ENCODE measurements at places on chromosomes 12 and 14.

DNA sequence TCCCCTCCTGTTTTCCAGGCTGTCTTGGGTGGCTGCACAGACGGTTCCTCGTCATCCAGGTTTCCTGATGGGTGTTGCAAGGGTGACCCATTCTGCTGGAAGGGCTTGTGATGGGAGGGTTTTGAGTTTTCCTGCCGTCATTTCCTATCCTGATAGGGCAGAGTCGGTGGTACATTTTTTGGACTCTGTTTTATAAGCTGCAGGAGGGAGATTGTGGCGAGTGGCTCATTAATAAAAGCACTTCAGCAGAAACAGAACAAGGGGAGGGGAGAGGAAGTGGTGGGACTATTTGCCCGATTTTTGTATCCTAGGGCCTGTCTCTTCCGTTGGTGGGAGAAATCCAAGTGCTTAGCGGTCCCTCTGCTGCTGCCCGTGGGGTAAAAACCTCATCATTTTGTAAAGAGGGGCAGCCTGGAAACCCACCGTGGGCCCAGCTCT, 40.0 kb downstream of the TSPAN9 start:
- DNase-seq = peak; percentile 32

DNA sequence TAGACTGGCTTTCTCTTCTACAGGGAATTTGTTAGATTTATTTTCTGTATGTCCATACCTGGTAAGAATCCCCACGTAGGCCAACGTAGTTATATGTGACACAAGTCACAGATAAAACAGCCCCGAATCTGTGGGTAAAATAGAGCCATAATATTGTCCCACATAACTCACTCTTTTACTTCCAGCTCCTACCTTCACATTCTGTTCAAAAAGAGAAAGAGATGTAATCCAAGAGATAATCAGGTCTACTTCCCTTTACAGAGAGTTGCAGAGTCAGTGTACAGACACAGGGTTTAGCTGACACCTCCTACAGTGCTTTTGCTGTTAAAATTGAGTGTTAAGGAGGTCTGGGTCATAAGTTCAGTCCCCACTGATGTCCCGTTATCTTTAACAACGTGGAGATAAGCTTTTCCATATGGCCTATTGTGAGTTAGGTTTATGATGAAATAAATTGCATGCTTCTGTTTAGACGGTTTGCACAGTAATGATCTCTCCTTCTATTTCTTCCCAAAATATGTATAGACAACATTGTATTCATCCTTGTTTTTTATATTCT, 446.5 kb downstream of the ADAMTS20 start:
- DNase-seq = no peak

DNA sequence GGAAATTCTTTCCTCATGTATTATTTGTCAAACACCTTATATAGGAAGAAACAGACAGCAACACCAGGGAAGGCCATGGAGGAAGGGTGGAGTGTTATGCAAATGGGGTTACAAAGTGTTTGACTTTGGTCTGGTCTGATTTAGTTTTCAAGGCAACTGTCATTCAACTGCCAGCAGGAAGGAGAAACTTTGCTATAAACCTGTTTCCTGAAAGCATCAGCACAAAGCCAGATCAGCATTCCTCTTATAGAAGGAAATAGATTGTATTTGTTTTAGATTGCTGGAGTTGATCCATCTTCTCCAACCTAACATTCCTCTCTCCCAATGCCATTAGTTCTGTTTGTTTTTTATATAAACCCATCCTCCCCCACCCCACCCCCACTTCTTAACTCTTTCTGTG, 65.7 kb downstream of the STAB2 start:
- no peak for DNase-seq

- no peak for DNase-seq
These were observed 22.3 kb downstream of the IFT43 start for GRCh38 chr14:76007852-76008251.

- no peak for DNase-seq
These were observed 9.7 kb downstream of the MLH3 start for GRCh38 chr14:75041613-75042012.

DNA sequence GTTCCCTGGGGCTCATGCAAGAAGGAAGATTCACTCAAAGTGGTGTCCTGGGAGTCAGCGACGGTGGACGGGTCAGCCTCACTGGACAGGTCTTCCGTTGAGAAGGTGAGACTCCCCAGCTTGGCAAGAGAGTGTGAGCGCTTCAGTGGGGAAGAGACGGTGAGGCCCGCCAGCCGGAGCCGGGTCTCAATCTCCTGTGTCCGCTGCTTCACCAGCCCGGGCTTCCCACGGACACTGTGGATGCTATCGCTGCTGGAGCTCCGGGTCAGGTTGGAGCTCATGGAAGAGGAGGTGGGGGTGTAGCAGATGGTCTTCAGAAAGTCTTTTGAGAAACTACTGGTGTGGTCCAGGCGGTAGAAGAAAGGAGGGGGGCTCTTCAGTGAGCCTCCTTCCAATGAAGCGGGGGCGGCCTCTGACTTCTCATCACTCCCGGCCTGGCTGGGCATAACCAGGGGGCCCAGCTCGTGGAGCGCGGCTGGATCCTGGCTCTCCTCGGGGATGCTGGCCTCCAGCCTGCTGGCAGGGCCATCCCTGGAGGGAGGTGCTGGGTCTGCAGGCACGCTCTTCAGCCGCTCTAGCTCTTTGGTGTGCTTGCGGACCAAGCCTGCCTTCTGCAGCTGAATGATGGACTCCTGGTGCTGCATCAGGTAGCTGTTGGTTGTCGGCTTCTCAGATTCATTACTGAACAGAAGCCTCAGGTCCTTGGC, 56.9 kb upstream of the CORO1C start:
- peak; percentile 86 for DNase-seq

DNA sequence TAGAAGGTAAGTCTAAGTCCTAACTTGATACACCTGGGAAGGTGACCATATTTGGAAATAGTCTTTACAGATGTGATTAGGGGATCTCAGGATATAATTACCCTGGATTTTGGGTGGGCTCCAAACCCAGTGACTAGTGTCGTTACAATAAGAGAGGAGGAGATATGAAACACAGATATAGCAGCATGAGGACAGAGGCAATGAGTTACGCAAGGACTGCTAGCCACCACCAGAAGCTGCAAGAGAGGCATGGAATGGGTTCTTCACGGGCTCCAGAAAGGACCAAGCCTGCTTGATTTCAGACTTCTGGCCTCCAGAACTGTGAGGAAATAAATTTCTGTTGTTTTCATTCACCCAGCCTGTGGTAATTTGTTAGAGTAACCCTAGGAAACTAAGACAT, 28.6 kb downstream of the FGFR1OP2 start:
- DNase-seq = no peak

GRCh38 chr14:61287196-61287595, 6.1 kb upstream of the TMEM30B start:
- no peak for DNase-seq

- no peak for DNase-seq
These were observed 199.6 kb upstream of the CNOT2 start for GRCh38 chr12:70043490-70044138.

DNA sequence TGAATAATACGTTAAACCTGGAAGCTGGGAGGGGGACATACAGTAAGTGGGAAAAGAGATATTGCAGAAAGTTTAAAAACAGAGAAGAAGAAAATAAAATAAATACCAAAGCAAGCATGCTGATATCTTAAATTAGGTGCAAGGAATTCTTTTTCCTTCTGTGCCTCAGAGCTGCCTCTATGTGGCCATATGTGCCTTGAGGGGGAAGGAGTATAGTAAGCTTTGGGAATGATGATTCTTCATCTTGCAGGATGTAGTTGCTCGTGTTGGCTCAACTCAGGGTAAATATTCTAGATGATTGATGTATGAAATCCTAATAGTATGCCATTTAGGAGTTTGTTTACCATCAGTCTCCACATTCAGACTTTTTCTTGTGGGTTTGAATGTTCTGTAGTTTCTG, 251.4 kb downstream of the RGS6 start:
- no peak for DNase-seq

DNA sequence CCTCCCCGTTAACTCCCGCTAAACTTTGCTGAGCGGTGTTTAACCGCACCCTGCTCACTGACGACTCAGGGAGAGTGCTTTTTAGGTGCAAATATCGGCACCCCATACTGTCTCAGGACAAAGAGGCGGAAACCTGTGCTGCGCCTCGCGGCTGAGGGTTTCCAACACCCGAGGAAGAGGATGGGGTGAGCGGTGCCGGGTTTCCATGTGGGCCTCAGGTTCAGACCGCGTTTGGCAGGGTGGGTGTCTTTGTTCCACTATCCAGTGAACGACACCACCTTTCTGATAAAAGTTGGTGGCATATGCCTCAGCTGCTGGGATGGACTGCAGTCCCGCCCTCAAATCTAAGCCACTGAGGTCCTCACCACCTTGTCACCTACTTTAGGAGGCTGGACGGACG, 3.0 kb downstream of the RFLNA start:
- DNase-seq = peak; percentile 68

DNA sequence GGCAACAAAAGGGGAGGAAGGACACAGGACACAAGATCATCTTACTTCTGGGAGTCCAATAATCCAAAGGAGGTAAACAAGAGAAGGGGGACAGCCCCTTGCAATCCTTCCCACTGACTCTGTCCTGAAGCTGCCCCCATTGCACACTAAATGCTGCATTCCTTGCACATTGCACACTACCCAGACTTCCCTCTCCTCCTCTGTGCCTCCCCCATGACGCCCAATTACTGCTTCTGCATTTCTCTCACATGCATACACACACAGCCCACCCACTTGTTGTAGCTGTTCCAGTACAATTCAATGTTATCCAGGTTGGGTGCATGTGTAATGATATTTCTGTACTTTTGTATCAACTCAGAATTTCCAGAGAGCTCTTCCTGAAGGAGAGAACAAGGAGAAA, 5.5 kb downstream of the NDRG2 start:
- DNase-seq = no peak

- no peak for DNase-seq
These were observed 806 bp downstream of the LTBR start for GRCh38 chr12:6384499-6385436.

DNA sequence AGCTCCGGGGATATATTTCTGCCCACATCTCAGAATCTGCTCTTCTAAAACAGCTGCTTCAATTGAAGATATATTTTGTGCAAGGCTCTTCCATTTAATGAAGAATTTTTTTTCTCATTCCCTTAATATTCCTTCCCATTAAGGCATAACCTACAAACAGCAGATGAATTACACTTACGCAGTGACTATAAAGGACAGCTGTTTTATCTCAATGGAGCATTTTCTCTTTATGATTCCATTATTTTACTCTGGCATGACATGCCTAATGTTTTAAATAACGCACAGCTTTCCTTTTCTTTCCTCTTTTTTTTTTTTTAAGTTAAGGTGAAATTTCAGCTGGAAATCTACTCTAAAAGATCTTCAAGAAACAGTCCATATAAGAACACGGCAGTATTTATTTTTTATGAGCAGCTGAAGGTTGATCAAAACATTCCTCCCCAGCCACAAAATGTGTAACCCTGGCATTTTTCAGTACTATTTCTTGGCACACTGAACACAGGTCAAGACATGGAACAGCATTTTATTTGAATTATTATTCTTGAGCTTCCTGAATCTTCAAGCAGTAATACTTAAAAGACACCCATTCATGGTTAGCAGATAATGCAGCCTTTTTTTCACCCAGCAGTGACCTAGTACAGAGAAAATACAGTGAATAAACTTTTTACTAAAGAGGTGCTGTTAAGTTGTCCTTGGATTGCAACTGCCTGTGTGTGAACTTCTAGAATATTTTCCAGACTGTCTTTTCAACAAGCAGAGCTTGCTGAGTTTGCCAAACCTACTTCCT, 118.1 kb upstream of the FOXN3 start:
- DNase-seq = no peak

GRCh38 chr12:46365951-46366379, 6.6 kb downstream of the SLC38A2 start:
- DNase-seq = no peak

GRCh38 chr14:63051301-63051700, 6.0 kb upstream of the KCNH5 start:
- DNase-seq = no peak

- DNase-seq = no peak
These were observed 86.8 kb downstream of the FGD4 start for GRCh38 chr12:32486158-32486557.

DNA sequence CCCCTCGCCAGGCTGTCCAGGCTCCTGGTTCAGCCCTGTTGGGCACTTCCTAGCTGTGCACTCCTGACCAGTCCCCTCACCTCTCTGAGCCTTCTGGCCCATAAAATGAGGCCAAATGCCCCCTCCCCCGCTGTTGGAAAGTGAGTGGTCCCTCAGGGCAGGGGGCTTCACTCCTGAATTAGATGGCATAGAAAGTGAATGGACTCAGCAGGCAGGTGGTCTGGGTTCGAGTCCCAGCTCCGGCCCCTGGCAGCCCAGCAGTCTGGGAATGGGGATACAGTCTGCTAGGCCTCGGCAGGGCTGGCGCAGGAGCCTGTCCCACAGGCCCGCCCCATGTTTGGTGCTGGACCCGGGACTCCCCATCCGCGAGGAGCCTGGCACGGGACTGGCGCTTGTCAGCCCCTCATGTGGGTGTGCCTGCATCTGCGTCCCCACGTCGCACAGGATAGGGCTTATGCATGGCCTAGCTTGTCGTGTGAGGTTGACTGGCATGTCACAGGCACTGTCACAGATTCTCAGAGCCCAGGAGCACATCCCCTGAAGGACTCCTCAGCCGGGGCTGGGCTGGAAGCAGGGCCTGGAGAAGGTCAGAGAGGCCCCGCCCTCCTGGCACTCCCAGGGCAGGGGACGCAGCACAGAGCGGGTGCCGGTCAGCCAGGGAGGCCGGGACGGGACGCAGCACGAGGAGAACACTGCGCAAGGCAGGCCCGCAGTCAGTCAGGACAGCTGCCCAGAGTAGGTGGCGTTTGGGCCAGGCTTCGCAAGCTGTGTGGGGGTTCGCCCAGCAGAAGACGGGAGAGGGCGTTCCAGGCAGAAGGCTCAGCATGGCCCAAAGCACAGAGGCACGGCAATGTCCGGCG, 40.5 kb downstream of the DIO3 start:
- DNase-seq = peak; percentile 84
